ENCODE measurements at places on chromosomes 2 and 18. TPM values are rescaled to one million over a fixed set of nuclear protein-coding genes. Genes with fewer than 3 reads are reported as not detected.

Gene LYPD1
- total RNA-seq, result 3.6 TPM

Gene ZSWIM2
- total RNA-seq, result not detected

Gene C2orf66
- total RNA-seq, result not detected

Gene KRTCAP3
- total RNA-seq, result 6.2 TPM

Gene COQ10B
- total RNA-seq, result 20.7 TPM

Gene CCL20
- total RNA-seq, result not detected

Gene IL1RN
- 44.7 TPM for total RNA-seq

Gene MARCO
- total RNA-seq, result 2.7 TPM

Gene CSRNP3
- 20.6 TPM for total RNA-seq

Gene C2orf15
- 0.92 TPM for total RNA-seq

Gene TTR
- total RNA-seq, result not detected

Gene ARHGAP28
- total RNA-seq, result 26.0 TPM

Gene NOP58
- 86.2 TPM for total RNA-seq

Gene C2orf68
- 38.5 TPM for total RNA-seq

Gene B3GNT7
- 2.8 TPM for total RNA-seq

Gene C1QL2
- not detected for total RNA-seq

Gene TPRKB
- 26.5 TPM for total RNA-seq

Gene KCTD1
- 12.3 TPM for total RNA-seq

Gene MC5R
- total RNA-seq, result not detected

Gene ACOXL
- total RNA-seq, result not detected

Gene HOXD12
- not detected for total RNA-seq

Gene CHRND
- total RNA-seq, result 34.2 TPM
